CD8-positive, alpha-beta T cell (primary cell): ENCODE measurements at places on chromosomes 5 and 9.
A peak's percentile ranks its signal among the peaks of the same experiment; 100 is the strongest.

- DNase-seq = no peak
Measured at GRCh38 chr9:109098171-109098959, 21.4 kb downstream of the TMEM245 start.

- no peak for DNase-seq
Measured at GRCh38 chr5:29811914-29812679, 1381.4 kb upstream of the CDH6 start.

GRCh38 chr5:101390151-101390908 is 487.2 kb upstream of the ST8SIA4 start:
- DNase-seq = no peak

- DNase-seq = no peak
Measured at GRCh38 chr5:80504833-80505232, 16.9 kb downstream of the FAM151B start.

GRCh38 chr5:165196961-165197360 is 1691.5 kb downstream of the MAT2B start:
- DNase-seq = no peak

- peak; percentile 59 for DNase-seq
Measured at GRCh38 chr5:143693651-143694252, 118.2 kb upstream of the HMHB1 start.

- DNase-seq = no peak
Measured at GRCh38 chr5:128537221-128537999, 635 bp downstream of the FBN2 start.

- DNase-seq = no peak
Measured at GRCh38 chr5:14935341-14935740, 63.8 kb upstream of the ANKH start.

DNA sequence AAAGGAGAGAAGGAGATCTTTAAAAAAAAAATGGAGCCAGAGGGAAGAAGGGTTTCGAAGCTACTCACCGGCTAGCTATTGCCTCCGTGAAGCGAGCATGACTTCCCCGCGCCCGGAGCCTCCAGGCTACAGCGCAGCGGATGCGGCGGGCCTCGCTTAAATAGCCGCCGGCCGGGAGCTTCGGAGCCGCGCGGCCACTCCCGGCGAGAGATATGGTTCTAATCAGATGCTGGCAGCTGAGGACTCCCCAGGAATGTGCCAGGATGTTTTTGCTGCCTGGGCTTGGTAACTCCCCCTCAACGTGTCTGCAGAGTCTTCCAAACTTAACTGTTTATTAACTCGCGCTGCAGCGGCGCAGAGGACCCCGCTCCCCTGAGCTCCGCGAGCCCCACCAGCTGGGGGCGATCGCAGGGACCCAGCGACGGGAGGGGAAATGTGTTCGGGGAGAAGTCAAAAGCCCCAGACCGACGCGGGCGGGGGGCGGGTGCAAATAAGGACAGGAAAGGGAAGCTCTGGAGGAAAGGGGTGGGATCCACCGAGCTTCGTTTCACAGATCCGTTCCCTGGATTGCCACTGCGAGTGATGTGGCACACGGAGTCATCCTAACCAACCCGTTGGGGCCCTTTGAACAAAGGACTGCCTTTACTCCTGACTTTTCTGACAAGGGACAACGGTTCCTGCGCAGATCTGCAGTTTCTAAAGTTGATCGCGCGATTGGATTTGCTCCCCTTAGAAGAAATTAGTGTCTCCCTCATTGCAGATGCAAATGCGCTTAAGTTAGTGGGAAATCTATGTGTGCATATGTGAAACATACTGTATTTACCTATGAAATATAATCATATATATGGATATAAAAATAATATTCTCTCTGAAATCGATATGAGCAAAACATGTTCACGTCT is at the start of gene DAB2:
DAB2 (minus strand) TSS at position 245 of the 902 bp plus-strand sequence. CDS start 30,660 bp downstream, outside the sequence.
- peak; percentile 34 for DNase-seq

- no peak for DNase-seq
Measured at GRCh38 chr5:140344683-140345423, 1.6 kb downstream of the HBEGF start.

GRCh38 chr5:96283589-96283988 is 149.5 kb downstream of the PCSK1 start:
- no peak for DNase-seq

DNA sequence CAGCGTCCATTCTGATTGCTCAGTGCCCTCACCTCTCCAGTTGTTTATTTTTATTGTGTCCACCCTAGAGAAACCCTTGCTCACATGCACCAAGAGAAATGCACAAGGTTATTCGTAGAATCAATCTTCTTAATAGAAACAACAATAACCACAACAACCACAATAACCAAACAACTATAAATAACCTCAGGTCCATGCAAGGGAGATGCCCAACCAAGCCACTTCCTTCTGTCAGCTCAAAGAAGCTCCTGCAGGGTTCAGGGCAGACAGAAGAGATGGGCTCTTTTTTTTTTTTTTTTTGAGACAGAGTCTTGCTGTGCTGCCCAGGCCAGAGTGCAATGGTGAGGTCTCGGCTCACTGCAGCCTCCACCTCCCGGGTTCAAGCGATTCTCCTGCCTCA is 14.9 kb upstream of the TCOF1 start:
- DNase-seq = no peak

GRCh38 chr5:78300464-78301045 is 6.1 kb upstream of the AP3B1 start:
- no peak for DNase-seq

DNA sequence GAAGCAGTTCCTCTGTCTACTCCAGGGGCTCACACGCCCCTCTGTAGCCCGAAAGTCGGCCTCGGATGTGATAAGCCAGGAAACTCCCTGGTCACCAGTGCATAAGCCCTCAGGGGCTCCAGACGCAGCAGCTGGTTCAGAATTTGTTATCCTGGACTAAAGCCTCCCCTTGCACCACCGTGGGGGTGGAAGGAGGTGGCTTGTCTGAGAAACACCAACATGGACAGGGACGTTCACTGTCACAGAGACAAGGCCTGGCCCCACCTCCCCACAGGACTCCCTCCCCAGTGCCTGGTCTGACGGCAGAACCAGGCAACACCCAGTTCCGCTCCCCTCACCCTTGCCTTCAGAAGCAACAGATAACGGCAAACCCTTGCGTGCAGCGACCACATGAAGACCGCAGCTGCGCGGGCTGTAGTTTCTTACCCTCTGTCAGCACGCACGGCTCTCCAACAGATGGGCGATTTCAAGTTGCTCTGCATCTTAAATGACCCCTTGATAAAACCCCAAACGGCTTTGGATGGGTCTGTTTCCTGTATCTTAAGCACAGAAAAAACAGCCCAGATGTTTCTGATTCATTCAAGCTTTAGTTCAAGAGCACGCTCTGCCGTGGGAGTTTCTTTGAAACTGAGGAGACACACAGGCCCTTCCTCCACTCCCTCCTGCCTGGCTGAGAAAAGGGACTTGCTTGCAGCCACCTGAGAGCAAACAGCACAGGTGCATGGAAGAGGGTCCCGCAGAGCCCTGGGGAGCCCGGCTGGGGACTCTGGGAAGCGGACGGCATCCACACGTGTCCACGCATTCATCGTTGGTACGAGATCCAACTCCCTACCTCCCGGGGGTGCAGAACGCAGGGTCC is 44.7 kb upstream of the NKD2 start:
- DNase-seq = no peak

DNA sequence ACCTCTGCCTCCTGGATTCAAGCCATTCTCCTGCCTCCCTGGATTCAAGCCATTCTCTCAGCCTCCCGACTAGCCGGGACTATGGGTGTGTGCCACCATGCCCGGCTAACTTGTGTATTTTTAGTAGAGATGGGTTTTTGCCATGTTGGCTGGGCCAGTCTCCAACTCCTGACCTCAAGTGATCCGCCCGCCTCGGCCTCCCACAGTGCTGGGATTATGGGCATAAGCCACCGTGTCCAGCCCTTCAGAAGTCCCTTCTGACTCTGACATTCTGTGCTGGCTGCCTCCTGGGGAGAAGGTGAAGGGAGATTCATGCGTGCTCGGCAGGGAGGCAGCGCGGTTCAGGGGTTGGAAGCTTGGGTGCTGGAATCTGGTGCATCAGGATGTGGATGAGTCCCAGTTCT is 28.8 kb downstream of the PRRX2 start:
- DNase-seq = no peak

GRCh38 chr5:131396015-131396414 is 132.2 kb downstream of the CDC42SE2 start:
- DNase-seq = no peak

- no peak for DNase-seq
Measured at GRCh38 chr5:152595405-152595804, 190.3 kb upstream of the NMUR2 start.

- no peak for DNase-seq
Measured at GRCh38 chr5:158163451-158164295, 304.7 kb upstream of the CLINT1 start.

GRCh38 chr9:127451858-127452656 is 747 bp downstream of the LRSAM1 start:
- peak; percentile 69 for DNase-seq

GRCh38 chr9:4114569-4115505 is 185.0 kb downstream of the GLIS3 start:
- DNase-seq = no peak

DNA sequence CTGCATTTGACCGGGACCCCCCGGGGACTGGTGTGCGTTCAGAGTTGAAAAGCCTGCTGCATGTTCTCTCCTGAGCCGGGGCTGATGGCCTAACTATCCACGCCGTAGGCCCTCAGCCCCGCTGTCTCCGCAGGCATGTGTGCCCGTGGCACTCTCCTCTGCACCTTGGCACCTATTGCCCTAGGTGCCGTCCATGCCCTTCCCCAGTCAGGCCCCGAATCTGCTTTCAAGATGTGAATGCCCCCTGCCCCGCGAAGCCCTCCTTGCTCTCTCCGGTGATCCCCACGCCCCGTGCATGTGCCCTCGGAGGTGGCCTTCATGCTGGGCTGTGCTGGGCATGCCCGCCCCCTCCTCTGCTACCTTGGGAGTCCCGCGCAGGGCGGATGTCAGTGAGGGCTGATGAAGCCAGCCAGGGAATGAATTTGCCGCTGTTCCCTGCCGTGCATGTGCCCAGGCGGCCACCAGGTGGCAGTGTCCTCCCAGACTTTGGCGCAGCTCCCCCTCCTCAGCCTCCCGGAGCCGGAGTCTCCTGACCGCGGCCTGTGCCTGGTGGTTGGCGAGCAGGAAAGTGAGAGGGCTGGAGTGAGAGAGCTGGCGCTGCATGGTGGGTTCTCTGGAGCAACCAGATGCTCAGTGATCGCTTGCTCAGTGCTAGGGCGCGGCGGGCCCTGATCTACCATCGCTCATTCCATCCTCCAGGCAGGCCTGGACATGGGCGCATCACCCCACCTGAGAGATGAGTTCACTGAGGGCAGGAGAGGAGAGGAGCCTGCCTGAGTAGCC is 112.9 kb upstream of the LMX1B start:
- peak; percentile 76 for DNase-seq

- no peak for DNase-seq
Measured at GRCh38 chr5:9587135-9587534, 41.3 kb upstream of the SEMA5A start.

GRCh38 chr5:82334856-82335255 is 56.7 kb upstream of the RPS23 start:
- DNase-seq = no peak

- no peak for DNase-seq
Measured at GRCh38 chr9:93265972-93266371, 82.0 kb downstream of the WNK2 start.
